Stimulated activated CD4-positive, alpha-beta T cell treated with anti-CD3 and anti-CD28 coated beads, Interleukin-1b, Interleukin-23, amount 100 ng/mL, for 1 hour (primary cell): ENCODE measurements at places on chromosomes 1 and 21.

- DNase-seq, result no peak
Measured at GRCh38 chr1:51535006-51535592, 16.0 kb upstream of the EPS15 start.

- no peak for DNase-seq
Measured at GRCh38 chr21:8988696-8989095, 1532.7 kb upstream of the TPTE start.

GRCh38 chr1:33601751-33602150 is 129.3 kb downstream of the ZSCAN20 start:
- DNase-seq, result no peak

DNA sequence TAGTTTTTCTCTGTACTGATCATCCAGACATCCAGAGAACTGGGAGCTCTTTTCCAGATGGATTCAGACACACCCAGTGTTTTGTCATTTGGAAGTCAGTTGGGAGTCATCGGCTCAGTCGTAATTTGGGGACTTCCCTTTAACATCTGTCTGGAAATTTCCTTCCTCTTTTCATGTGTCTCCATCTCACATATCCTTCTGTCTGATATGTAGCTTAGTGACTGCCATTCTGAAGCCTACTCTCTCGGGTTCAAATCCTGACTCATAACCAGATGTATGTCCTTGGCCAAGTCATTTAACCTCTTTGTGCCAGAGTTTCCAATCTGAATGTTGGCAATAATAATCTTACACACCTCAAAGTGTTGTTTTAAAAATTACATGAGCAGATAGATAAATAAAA is 3.0 kb downstream of the MORC3 start:
- DNase-seq, result no peak

- DNase-seq, result no peak
Measured at GRCh38 chr1:17994046-17994445, 113.6 kb upstream of the IGSF21 start.

DNA sequence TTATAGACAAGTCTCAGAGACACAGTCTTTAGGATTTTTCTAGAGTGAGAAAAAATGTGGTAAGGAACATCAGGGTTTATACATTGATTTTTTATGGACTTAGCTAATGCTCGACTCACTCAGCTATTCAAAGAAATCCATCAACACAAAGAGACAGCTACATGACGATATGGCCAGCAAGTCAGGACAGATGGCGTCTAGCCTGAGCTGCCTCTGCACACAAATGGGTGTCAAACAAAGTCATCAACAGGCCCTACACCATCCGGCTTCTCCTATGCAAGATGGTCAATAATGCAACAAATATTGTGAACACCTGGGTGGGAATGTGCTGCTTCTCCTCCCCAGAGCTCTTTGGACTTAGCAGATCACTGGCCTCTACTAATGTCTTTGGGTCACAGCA is 13.3 kb upstream of the ERICH3 start:
- DNase-seq, result no peak

- DNase-seq, result no peak
Measured at GRCh38 chr1:172948457-172948856, 102.3 kb downstream of the TNFSF18 start.

- DNase-seq, result no peak
Measured at GRCh38 chr1:68218490-68218889, 13.8 kb downstream of the WLS start.

GRCh38 chr21:44773291-44773932 is 28.2 kb downstream of the UBE2G2 start:
- no peak for DNase-seq

GRCh38 chr1:38614861-38615260 is 244.7 kb downstream of the RRAGC start:
- DNase-seq, result no peak

DNA sequence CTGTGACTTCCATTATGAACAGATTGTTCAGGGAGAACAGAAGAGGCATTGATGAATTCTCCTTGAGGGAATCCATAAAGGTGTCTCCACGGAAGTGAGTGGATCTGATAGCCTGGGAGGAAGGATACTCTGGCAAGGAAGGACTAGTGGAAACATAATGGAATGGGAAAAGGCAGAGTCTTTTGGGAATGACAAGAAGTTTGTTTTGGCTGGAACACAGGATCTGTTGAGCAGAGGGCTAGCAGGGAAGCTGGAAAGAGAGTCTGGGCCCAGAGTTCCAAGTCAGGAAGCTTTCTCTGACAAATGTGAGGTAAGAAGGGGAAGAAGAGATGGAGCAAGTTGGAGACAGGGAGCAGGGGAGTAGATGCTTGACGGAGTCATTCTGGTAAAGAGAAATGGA is 8.1 kb downstream of the ADAMTS5 start:
- no peak for DNase-seq
